CD4-positive, alpha-beta T cell (primary cell): ENCODE measurements at places on chromosomes 12 and 14. TPM values are rescaled to one million over a fixed set of nuclear protein-coding genes. Genes with fewer than 3 reads are reported as not detected.

DNA sequence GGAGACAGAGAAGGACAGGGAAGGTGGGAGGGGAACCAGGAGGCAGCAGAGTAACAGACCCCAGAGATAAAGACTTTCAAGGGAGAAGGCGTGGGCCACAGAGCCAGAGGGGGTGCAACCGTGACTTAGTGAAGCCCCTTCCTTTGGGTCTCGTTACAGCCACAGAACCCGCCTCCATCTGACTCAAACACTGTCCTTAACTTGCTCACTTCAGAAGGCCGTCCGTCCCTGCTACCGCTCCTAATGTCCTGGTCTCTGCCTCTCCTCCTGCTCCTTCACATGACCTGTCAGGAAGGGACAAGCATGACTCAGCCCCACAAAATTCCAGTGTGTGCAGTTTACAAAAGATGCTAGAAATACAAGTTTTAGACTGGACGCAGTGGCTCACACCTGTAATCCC lies 18.0 kb downstream of the RIMBP2 start:
- DNase-seq = no peak

GRCh38 chr12:5073853-5074252 lies 30.2 kb downstream of the KCNA5 start:
- DNase-seq = no peak

DNA sequence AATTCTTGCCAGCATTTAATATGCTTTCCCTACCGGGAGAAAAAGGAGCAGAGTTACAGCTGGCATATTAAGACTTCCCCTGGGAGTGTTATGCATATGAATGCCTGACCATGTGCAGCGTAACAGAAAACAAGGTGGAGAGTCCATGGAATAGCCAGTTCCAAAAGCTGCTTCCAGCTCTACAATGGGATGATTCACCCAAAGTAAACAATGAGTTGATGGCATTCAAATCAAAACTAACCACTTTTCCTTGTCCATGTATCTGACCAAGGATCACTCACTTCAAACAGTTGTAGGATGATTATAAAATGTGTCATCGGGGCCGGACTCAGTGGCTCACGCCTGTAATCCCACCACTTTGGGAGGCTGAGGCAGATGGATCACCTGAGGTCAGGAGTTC lies 48.1 kb upstream of the BICDL1 start:
- no peak for DNase-seq

GRCh38 chr14:89493877-89494634 lies 77.0 kb upstream of the FOXN3 start:
- DNase-seq = no peak

GRCh38 chr12:27602516-27602915 lies 78.5 kb downstream of the PPFIBP1 start:
- no peak for DNase-seq

Gene MYBPC1
- total RNA-seq = not detected

DNA sequence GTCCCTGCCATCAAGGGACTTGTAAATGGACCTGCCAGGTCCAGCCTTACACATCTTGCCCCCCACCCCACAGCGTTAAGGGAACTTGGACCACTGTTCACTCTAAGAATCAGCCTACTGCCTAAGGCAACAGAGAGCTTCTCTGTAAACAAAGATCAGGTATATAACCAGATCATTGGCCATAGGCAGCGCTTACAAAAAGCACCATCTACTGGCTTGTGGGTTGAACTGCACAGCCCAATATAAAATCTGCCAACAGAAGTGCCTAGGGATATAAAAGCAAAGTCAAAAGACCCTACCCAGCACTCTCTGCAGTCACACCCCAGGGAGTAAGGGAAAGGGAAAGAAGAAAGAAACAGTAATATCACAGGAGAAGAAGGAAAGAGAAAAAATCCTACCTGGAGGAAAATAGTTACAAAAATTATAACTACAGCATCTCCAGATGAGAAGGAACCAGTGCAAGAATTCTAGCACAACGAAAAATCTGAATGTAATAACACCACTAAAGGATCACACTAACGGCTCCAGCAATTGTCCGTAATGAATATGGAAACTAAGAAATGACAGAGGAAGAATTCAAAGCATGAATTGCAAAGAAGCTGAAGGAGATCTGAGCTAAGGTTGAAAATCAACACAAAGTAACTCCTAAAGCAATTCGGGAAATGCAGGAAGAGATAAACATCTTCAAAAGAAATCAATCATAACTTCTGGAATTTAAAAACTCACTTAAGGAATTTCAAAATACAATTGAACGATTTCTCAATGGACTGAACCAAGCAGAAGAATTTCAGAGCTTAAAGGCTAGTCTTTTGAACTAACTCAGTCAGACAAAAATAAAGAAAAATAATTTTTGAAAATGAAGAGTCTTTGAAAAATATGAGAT lies 95.2 kb upstream of the PCED1B start:
- DNase-seq = peak; percentile 16

DNA sequence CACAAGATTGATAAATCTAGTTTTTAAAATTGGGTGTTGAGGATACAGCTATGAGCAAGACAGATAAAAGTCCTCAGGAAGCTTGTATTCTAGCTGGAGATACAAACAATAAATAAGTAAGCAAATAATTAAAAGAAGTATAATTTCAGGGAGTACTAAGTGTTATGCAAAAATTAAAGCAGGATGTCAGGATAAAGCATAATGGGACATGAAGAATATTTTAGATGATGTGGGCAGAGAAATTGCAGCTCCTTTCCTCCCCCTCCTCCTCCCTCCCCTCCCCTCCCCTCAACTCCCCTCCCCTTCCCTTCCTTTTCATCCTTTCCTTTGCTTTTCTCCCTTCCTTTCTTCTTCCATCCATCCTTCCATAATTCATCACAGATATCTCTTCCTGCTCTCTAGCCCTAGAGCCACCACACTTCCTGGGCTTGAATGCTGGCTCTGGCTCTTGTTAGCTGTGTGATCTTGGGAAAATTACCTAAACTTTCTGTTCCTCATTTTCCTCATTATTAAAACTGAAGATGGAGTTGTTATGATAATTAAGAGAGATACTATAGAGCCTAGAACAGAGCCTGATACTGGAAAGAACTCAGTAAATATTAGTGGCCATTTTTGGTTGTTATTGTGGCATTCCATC lies 323.9 kb downstream of the AACS start:
- no peak for DNase-seq

GRCh38 chr12:131682510-131682895 lies 28.4 kb upstream of the SFSWAP start:
- no peak for DNase-seq

Gene FAIM2
- not detected for total RNA-seq

- DNase-seq = no peak
These were observed 12.0 kb downstream of the GALNT9 start for GRCh38 chr12:132317233-132317938.

DNA sequence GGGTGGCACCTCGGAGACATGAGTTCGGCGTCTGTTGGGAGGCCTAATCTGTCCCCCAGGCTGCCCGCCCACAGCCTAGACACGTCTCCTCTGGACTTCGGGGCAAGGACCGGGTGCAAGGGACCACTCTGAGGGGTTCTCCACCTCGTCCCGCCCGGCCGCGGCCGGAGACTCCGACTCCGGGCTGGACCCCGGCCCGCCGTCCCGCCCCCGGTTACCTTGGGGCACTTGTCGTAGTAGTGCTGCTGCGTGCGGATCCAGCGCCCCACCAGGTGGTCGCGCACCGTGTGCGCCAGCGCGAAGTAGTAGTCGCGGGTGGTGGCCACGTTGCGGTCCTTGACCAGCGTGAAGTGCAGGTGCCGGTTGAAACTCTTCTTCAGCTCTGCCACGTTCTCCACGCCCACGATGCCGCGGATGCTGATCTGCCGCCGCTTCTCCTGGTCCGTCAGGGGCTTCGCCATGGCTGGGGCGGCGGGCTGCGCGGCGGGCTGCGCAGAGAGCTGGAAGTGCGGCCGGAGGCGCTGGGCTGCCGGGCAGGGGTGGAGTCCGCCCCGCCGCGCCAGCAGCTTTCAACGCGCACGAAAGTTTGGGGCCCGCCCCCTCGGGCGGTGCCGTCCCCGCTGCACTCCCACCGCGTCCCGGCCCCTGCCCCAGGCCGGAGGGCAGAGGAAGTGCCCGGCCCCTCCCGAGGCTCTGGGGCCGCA lies at the start of gene PYGL:
TSS of gene PYGL (minus strand) at position 541 of the 704 bp plus-strand sequence. CDS start at position 461, 80 bp downstream.
- DNase-seq = no peak

Gene DNAI7
- total RNA-seq = 0.36 TPM

Gene KRT6A
- not detected for total RNA-seq

DNA sequence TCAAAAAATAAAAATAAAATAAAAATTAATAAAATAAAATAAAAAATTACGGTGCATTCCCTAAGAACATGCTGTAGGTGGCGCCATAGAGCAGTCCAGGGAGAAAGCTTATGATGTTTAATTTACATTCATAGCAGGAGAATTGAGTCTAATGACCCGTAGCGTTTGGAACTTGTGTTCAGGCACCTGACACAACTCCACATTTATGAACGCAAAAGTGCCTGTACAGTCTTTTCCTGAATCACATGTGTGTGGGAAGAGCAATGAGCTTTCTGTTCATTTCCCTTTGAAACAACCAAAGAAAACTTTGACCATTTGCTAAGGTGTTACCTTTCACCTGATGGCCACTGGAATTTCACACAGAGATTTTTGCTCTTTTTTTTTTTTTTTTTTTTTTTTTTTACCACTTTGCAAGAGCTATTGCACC lies 60.6 kb upstream of the KCNA1 start:
- peak; percentile 40 for DNase-seq

DNA sequence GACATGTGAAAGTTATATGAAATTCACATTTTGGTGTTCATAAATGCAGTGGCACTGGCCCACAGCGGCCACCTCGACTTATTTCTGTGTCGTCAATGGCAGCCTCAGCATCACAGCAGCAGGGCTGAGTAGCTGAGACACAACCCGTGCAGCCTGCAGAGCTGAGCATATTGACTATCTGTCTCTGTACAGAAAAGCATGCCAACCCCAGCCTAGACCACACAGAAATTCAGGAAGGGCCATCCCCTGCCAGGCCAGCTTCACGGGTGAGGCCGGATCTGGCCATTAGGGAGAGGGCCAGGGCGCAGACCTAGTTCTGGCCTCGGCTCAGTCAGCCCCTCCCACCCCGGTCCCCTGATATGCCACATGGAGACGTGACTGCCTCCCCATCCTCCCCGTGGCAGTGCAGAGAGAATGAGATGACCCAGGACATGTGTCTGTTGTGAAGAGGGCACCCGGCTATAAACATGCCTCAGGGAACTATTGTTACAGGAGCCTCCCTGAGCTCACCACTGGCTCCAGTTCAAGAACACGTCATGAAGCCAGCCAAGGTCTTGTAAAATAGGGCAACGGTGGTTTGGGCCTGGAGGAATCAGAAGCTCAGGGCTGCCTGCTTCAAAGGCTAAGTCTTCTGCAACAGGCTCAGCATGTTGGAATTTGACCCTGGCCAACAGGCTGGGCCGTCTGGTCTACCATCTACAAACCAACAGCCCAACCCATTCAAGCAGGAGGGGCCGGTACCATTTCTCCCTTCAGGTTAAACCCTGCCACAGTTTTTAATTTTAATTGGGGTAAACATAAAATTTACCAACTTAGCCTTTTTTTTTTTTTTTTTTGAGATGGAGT lies 25.5 kb downstream of the SCARB1 start:
- DNase-seq = no peak

DNA sequence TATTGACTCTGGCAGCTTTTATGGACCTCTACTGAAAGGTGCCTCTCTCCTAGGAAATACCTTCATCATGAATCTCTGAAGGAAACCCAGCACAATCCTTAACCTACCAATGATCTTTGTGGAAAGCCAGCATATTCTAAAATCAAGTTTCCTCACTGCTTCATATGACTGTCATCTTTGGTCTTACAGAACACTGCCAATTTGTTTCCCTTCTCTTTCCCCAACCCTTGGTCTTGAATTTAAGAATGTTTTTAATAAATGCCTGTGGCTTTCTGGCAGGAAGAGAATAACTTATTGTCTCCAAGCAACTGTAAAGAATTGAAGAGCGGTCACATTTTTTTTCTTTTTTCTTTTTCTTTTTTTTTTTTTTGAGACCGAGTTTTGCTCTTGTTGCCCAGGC lies 427.6 kb downstream of the IPO8 start:
- no peak for DNase-seq

GRCh38 chr12:20410734-20411133 lies 42.4 kb downstream of the PDE3A start:
- no peak for DNase-seq

DNA sequence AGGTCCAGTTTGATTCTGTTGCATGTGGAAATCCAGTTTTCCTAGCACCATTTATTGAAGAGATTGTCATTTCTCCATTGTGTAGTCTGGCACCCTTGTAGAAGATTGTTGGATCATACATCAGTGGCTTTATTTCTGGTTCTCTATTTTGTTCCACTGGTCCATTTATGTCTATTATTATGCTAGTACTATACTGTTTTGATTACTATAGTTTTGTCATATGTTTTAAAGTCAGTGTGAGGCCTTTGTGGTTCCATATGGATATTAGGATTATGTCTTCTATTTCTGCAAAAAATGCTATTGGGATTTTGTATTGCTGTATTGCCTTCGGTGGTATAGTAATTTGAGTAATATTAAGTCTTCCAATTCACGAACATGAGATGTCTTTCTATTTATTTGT lies 51.4 kb downstream of the LEMD3 start:
- DNase-seq = no peak

DNA sequence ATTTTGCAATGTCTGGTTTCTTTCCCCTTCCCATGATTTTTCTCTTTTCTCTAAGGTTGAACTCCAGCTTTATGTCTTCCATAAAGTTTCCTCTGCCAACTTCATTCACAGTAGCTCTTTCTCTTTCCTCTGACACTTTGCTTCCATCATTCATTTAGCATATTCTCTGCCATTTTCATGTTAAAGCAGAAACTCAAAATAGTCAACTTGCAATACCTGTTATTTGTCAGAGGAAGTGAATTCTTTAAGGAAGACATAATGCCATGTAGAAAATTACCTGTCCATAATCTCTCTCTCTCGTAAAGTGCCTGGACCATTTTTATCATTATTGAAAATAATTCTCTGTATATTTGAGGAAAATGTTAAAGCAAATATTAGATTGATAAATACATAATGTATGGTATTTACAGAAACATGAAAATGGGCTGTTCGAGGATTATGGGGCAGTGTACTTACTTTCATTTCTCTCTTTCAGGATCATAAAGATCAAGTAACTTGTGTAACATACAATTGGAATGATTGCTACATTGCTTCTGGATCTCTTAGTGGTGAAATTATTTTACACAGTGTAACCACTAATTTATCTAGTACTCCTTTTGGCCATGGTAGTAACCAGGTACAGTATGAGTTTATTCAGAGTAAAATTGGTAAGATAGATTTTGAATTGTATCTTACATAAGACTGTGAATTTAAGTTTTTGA lies 12.6 kb downstream of the NEDD1 start:
- DNase-seq = no peak

Gene KRT77
- total RNA-seq = 0.11 TPM

- no peak for DNase-seq
These were observed 361.9 kb downstream of the DAD1 start for GRCh38 chr14:22227084-22227483.

GRCh38 chr14:101705733-101706508 lies 55.6 kb upstream of the PPP2R5C start:
- peak; percentile 75 for DNase-seq

Gene CLEC2D
- total RNA-seq = 121 TPM

Gene TMEM30B
- total RNA-seq = 9.1 TPM

Gene ST8SIA1
- 5.6 TPM for total RNA-seq

GRCh38 chr14:61325166-61325565 lies 3.8 kb downstream of the PRKCH start:
- DNase-seq = no peak

Gene RND1
- 5.7 TPM for total RNA-seq
